Stimulated activated CD8-positive, alpha-beta memory T cell treated with anti-CD3 and anti-CD28 coated beads, Interleukin-2, amount 100 ng/mL, for 48 hours (primary cell): ENCODE measurements at places on chromosomes 12 and 14.

GRCh38 chr14:20469890-20470602 is 840 bp downstream of the PNP start:
- DNase-seq = no peak

GRCh38 chr14:20683891-20684661 is at the start of gene RNASE4:
RNASE4 (plus strand) TSS chr14:20684560; CDS start chr14:20699372, 14,812 bp downstream.
- peak; percentile 74 for DNase-seq

DNA sequence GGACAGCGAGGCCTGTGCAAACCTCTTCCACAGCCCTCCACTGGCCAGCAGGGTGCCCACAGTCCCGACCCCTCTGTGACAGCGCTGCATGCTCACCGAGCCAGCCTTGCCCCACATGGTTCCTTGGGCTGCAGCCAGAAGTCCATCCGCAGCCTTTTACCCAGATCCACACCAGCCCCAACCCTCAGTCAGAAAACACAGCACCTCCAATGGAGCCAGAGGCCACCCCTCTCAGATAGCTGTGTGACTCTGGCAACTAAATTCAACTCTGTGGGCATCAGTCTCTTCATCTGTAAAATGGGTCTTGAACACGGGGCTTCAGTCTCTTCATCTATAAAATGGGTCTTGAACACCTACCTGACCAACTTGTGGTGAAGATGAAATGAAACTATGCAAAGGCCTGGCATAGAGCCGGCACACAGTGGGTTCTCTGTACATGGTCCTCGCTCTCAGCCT is 38.0 kb downstream of the NFKBIA start:
- DNase-seq = no peak

DNA sequence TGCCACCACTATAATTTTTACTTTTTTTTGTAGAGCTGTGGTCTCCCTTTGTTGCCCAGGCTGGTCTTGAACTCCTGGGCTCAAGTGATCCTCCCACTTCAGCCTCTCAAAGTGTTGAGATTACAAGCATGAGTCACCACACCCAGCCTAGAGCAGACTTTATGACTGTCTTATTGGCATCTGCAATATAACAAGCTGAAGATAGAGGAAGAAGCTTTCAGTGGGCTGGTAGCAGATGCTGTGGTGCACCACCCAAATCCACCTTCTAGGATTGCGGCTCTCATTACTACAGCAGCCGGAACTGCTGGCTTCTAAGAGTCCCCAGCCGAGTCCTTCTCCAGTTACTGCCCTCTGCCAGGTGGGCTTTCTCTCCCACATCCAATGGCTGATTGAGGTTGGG is 7.6 kb upstream of the STK38L start:
- DNase-seq = no peak

DNA sequence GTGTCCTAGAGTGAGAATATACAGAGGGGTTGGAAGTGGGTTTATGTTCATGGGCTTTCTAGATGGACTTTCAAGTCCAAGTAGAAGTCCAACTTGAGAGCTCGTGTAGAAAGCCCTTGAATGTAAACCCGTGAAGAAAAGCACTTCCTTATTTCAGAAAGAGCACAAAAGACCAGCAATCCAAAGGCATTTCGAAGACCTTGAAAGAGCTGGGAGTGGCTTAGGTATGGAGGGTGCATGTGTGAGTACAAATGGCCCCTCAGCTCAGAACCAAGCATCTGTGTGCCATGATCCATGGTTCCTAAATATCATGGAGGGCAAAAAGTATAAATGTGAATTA is 160.7 kb downstream of the ETV6 start:
- no peak for DNase-seq

DNA sequence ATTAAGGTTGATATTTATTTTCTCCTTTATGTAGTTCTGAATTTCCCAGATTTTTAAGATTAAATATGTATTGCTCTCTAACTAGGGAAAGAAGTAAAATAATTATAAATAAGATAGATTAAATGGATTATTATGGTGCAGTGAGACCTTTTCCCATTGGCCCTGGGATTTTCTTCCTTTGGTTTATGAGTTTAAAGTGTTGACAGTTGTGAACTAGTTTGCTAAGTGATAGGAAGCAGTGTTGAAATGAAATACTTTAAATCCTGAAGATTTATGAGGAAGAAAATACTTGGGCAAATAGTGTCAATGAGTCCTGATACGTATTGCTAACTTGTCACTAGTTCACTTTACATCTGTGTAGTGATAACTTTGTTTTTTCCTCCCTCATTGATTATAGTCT is 188.9 kb downstream of the RAD51B start:
- no peak for DNase-seq
